Fibroblast of lung (primary cell): ENCODE measurements at places on chromosomes 16 and 17.
A peak's percentile ranks its signal among the peaks of the same experiment; 100 is the strongest.

DNA sequence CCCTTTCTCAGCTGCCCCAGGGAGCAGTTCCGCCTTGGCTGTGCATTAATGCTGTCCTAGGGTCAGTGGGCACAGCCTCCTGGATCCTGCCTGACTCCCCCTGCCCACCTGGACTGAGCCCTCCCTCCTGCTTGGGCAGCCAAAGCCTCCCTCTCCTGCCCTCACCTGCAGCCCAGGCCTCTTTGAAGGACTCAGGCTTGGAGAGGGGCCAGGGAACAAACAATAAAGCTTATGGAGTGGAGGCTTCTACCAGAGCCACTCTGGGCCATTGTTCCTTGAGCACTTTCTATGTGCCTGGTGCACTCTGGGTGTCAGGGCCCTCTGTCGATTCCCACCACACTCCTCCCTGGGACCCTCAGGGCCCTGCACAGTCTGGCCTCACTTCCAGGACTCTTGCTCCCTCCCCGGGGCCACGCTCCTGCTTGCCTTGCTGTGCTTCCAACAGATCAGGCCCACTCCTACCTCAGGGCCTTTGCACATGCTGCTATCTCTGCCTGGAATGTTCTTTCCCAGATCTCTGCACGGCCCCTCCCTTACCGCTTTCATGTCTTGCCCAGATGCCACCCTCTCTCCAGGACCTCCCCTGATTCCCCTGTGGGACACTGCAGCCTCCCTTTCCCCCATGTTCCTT lies 5.0 kb downstream of the KCNJ12 start:
- H3K27me3 ChIP-seq = peaks cover 7% of the 10 kb centered on the region
- no peak overlapping the region for H3K4me3 ChIP-seq
- H3K36me3 ChIP-seq = no peaks in the 10 kb centered on the region
- DNase-seq = no peak
- H3K4me1 ChIP-seq = no peaks in the 10 kb centered on the region

GRCh38 chr16:50151322-50151721 lies 1.8 kb upstream of the TENT4B start:
- H3K27ac ChIP-seq = no peak overlapping the region
- no peak for DNase-seq
- no peaks in the 10 kb centered on the region for H3K27me3 ChIP-seq
- no peak overlapping the region for H3K4me3 ChIP-seq

- peaks cover 10% of the 10 kb centered on the region for H3K4me1 ChIP-seq
- peak overlapping the region; percentile 62 for H3K27ac ChIP-seq
- DNase-seq = peak; percentile 90
- H3K36me3 ChIP-seq = peaks cover 7% of the 10 kb centered on the region
- no peaks in the 10 kb centered on the region for H3K27me3 ChIP-seq
Observed at GRCh38 chr17:55769625-55770000, 18.8 kb downstream of the PCTP start.

DNA sequence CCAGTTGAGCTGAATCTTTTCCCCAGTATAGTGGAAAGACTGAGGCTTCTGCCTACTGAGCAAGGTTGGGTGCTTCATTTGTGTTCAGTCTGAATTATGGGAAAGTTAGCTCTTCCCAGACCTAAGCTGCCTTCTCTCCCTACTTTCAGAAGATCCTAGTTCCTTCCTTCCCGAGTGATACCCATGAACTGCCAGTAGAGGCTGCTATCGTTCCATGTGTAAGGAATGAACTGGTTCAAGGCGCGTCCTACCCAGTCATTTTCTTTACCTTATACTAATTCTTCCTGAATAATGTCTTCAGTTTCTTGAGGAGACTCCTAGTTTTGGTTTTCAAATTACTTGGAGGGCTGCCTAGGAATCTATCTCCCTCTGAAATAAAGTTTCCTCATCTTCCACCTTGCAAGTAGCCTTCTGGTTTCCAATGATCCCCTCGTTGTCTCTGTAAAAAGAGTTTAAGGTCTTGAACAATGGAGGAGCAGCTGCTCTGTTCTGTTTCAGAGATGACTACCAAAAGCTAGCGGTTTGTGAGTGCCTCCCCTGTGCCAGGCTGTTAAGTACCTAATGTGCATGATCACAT lies 934 bp upstream of the AOC2 start:
- peaks cover 9% of the 10 kb centered on the region for H3K36me3 ChIP-seq
- no peak overlapping the region for H3K27ac ChIP-seq

DNA sequence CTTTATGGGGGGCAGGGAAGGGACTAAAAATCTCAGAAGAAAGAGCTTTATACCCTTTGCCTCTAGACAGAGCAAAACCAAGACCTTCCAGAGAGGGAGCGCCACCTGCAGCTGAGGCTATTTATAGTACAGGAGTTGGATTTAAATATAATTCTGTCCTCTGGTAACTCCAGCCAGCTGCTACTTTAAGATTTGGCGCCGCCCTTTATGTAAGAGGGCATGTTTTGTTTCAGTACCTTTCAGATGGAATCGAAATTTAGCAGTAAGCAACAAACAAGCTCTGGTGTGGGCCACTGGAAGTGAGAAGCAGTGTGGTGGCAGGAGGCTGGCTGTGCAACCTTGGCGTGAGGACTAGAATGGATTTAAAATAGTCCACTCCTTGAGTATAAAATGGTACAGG lies 5.2 kb upstream of the GUCY2D start:
- no peak overlapping the region for H3K4me3 ChIP-seq
- DNase-seq = peak; percentile 26
- H3K27ac ChIP-seq = no peak overlapping the region
- no peaks in the 10 kb centered on the region for H3K36me3 ChIP-seq
- H3K27me3 ChIP-seq = peaks cover 10% of the 10 kb centered on the region

DNA sequence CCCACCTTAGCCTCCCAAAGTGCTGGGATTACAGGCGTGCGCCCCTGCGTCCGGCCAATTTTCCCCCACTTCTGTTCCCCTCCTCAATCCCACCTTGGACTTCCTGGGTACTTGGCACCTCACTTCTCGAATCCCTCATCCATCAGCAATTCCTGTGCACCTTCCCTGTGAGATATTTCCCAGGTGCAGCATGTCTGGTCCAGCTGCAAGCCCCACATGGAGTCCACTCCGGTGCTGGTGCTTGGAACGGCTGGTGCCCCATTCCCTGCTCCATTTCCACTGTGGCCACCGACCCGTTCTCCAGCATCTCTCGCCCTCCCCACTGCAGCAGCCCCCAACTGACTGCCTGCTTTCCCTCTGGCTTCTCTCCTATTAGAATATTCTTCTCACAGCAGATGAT lies 35.3 kb downstream of the NOL11 start:
- no peak overlapping the region for H3K4me3 ChIP-seq
- no peaks in the 10 kb centered on the region for H3K36me3 ChIP-seq
- no peak overlapping the region for H3K27ac ChIP-seq
- peaks cover 2% of the 10 kb centered on the region for H3K4me1 ChIP-seq
- H3K27me3 ChIP-seq = no peaks in the 10 kb centered on the region

GRCh38 chr17:65817951-65818350 lies 256.5 kb upstream of the AXIN2 start:
- no peaks in the 10 kb centered on the region for H3K27me3 ChIP-seq
- H3K36me3 ChIP-seq = no peaks in the 10 kb centered on the region
- no peak for DNase-seq
- no peaks in the 10 kb centered on the region for H3K4me1 ChIP-seq

GRCh38 chr17:13491916-13492736 lies 109.6 kb downstream of the HS3ST3A1 start:
- H3K27me3 ChIP-seq = no peaks in the 10 kb centered on the region
- no peaks in the 10 kb centered on the region for H3K36me3 ChIP-seq
- DNase-seq = peak; percentile 46
- no peak overlapping the region for H3K4me3 ChIP-seq

GRCh38 chr16:3691761-3692160 lies 25.6 kb downstream of the TRAP1 start:
- peaks cover 4% of the 10 kb centered on the region for H3K36me3 ChIP-seq
- no peak for DNase-seq
- H3K4me1 ChIP-seq = peaks cover 5% of the 10 kb centered on the region
- H3K27ac ChIP-seq = no peak overlapping the region

DNA sequence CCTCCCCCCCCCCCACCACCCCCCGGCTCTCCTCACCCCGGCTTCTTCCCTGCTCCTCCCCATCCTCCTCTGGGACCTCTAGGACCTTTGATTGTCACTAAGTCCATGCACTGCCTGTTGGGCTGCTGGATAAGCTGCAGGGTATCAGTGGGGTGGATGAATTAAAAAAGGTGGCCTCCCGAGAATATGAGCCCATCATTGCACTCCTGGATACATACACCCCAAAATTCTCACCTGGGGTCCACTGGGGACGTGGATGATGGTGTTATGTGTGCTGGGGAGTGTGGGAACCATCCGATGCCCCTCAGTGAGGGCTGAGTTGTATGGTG lies 88.8 kb downstream of the IRF8 start:
- no peaks in the 10 kb centered on the region for H3K36me3 ChIP-seq
- H3K27ac ChIP-seq = no peak overlapping the region
- H3K4me3 ChIP-seq = no peak overlapping the region
- peaks cover 21% of the 10 kb centered on the region for H3K27me3 ChIP-seq

GRCh38 chr17:39538866-39539265 lies 68.9 kb downstream of the NEUROD2 start:
- no peaks in the 10 kb centered on the region for H3K4me1 ChIP-seq
- DNase-seq = peak; percentile 29
- H3K27ac ChIP-seq = no peak overlapping the region
- H3K36me3 ChIP-seq = no peaks in the 10 kb centered on the region
- H3K27me3 ChIP-seq = no peaks in the 10 kb centered on the region
- H3K4me3 ChIP-seq = no peak overlapping the region

- H3K4me1 ChIP-seq = no peaks in the 10 kb centered on the region
- peaks cover 32% of the 10 kb centered on the region for H3K27me3 ChIP-seq
- no peak overlapping the region for H3K4me3 ChIP-seq
- no peaks in the 10 kb centered on the region for H3K36me3 ChIP-seq
- DNase-seq = peak; percentile 43
Observed at GRCh38 chr17:38591759-38592241, 14.0 kb downstream of the SRCIN1 start.

DNA sequence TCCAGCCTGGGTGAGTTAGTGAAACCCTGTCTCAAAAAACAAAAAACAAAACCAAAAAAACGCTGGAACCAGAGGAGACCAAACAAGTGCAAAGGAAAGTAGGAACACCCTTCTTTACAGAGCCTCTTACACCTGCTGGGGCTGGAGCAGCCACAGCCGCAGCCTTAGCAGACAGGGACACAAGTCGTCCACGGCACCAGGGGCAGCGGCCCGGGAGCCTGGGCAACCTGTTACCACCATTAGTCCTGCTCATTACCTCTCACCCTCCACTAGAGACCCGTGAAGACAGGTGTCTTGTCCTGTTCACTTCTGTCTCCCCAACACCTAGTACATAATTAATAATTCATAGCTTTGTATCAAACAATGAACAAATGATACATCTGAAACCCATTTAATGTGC lies 83.6 kb downstream of the C16orf78 start:
- H3K4me3 ChIP-seq = no peak overlapping the region
- no peak for DNase-seq
- H3K27me3 ChIP-seq = no peaks in the 10 kb centered on the region
- no peaks in the 10 kb centered on the region for H3K4me1 ChIP-seq
- no peaks in the 10 kb centered on the region for H3K36me3 ChIP-seq
- H3K27ac ChIP-seq = no peak overlapping the region

DNA sequence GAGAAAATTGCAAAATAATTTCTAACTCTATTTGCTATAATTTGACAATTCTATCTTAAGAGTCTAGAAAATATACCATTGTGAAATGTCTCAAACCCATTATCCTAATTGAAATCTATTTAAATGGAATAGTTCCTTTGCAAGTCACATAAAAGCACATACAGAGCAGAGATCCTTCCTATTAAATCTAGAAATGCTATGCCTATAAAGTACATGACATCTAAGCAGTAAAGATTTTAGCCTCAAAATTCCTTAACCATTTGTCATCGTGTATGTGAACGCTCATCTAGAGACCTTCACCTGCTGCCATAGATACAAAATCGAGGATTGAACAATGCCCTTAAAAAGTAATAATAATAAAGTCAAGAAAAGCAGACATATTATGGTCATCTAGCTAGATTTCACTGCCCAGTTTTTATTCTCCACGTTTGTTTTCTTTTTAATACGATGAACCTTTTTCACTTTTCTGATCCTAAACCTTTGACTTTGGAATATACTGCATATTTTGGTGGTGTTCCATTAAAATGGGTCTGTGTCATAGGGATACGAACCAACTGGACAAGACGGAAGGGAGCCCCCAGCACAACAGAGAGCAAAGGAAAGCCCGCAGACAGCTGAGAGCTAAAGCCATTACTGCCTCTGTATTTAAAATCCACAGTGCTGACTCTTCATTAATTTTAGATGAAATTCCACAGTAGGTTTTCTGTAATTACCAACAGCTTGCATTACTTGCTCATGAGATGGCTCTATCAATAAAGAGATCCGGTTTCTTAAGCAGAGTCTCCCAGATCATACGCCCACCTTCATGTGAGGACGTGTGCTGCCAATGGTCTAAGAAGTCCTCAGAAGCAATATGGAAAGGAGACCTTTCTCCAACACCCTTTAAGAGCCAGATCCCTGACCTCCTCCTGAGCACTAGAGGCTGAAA lies 17.6 kb downstream of the TEX2 start:
- peaks cover 5% of the 10 kb centered on the region for H3K4me1 ChIP-seq
- H3K36me3 ChIP-seq = no peaks in the 10 kb centered on the region
- no peaks in the 10 kb centered on the region for H3K27me3 ChIP-seq
- H3K27ac ChIP-seq = no peak overlapping the region

DNA sequence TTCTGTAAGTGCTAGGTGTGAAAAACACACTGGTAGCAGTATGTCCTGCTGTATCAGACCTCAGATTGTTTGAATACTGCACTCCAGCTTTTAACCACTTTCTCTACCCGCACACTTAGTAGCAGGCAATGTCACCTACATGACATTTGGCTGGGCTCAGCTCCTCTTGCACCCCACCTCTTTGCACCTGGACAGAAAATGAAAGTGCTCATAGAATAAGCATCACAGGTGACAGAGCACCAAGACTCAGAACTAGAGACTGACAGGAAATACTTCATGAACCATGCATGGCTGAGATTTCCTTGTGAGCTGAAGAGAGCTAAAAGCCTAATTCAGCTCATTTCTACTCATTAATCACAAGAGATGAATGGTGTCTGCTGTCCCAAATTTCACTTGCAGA lies 1014.2 kb upstream of the CDH8 start:
- H3K27me3 ChIP-seq = no peaks in the 10 kb centered on the region
- H3K4me1 ChIP-seq = no peaks in the 10 kb centered on the region
- DNase-seq = no peak
- no peak overlapping the region for H3K27ac ChIP-seq
- H3K36me3 ChIP-seq = no peaks in the 10 kb centered on the region

GRCh38 chr16:64983963-64984362 lies 137.9 kb downstream of the CDH11 start:
- H3K27me3 ChIP-seq = no peaks in the 10 kb centered on the region
- H3K4me1 ChIP-seq = no peaks in the 10 kb centered on the region
- H3K36me3 ChIP-seq = no peaks in the 10 kb centered on the region
- H3K27ac ChIP-seq = no peak overlapping the region
- no peak overlapping the region for H3K4me3 ChIP-seq
